ENCODE measurements at places on chromosomes 2 and 18.

DNA sequence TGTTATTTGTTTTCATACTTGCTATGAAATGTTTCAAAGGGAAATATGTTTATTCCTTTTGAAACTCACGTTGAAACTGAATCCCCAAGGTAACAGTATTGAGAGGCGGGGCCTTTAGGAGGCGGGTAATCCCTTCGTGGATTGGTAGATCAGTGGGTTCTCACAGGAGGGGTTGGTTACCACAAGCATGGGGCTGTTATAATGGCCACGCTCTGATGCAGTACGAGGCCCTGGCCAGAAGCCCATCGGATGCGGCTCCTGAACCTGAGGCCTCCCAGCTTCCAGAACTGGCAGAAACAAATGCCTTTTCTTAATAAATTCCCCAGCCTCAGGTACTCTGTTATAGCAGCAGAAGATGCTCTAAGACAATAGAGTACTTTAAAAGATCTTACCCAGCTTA lies 135.7 kb downstream of the ASB1 start:
- DNase-seq = no peak

- no peak for DNase-seq
Measured at GRCh38 chr2:227410191-227410590, 22.4 kb upstream of the SCYGR1 start.

DNA sequence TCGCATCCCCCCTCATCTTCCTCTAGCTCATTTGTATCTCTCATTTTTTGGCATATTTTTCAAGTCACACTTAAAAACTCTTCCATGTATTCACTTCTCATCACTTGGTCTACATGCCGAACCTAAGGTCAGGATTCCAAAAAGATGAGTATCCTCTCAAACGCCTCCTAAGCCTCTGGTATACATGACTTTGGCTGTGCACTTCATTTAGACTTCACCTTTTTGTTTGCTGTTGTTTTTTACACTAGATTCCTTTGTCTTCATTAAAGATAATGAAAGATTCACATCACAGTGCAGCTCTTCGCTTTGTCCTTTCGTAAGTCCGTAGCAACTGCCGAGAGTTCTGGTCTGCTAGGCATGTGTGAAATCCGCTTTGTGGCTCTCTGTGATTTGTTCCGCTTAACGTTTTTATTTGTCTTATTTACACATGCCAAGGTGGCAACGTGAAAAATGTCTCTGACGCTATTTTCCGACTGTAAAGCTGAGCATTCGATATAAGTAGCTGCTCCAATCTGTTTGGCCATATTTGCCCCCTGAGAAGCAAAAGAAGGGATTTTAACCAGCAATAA lies 17.7 kb downstream of the RND3 start:
- DNase-seq = no peak

DNA sequence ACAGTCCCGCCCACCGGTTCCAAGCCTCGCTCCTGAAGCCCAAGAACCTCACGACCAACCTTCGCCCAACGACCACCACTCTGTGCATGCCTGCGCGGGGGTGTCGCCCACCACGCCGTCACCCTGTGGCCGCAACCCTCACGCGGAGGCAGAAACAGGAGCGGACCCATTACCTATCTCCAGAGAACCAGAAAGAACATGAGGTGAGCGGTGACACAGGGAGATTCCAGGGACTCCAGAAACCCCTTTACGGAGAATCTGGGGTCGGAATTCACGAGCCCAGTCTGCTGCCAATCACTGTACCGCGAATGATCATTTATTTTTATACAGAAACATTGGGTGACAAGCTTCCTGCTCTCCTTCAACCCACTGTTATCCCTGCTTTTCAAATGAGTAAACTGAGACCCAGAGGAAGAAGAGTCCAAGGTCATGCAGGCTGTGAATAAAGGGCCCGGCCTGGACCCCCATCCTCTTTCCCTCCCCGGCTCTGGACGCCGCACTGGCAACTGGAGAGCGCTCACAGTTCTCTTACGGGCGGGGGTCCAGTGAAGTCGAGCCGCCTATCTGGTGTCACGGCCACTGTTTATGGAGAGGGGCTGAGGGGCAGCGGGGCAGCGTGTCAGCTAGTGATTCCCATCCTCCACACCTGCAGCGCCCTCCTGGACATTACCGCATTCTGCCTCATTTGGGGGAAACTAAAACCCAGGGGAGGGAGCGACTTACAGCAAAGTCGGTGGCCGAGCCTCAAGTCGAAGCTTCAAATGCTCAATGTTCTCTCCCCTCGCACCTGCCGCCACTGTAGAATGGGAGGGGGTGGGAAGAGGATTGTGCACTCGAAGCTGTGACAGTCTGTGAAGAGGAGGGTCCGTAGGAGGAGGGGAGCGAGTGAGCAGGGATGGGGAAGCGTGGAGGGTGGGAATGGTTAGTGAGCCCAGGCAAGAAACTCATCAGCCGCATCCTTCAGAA lies 723 bp upstream of the SLC30A3 start:
- DNase-seq = no peak

GRCh38 chr2:138649571-138649970 lies 130.6 kb downstream of the NXPH2 start:
- DNase-seq = no peak

DNA sequence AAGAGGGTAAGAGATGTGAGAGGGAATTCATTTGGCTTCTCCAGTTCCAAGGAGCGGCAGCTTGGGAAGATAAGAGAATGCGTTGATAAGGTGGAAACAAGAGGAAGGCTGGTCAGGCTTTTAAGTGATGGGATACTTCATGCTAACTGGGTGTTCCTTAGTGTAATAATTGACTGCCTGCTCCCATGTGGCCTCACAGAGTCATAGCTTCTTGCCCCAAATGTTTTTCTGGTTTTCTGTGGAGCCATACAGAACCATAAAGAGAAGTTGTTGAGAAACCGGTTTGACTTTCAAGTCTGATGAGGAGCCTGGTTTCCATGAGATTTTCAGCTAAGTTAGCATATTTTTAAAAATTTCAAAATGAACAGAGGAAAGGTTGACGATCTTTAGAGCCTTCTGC lies 97.5 kb upstream of the ZFP36L2 start:
- DNase-seq = no peak
